A549 treated with ZK216348 at 1 μM for 4 hours (cell line): ENCODE measurements at places on chromosomes 1 and 21. TPM values are rescaled to one million over a fixed set of nuclear protein-coding genes. Genes with fewer than 3 reads are reported as not detected.

The HTR1D gene
- total RNA-seq, result 12.6 to 18.2 TPM (median 15.3 TPM) in 5 replicates

The LHX8 gene
- total RNA-seq, result 0.81 to 1.4 TPM (median 1.2 TPM) in 5 replicates

The AVPR1B gene
- not detected in 5 replicates for total RNA-seq

The RAB42 gene
- total RNA-seq, result 2.0 to 4.0 TPM (median 3.0 TPM) in 5 replicates

The NFYC gene
- 37.2 to 42.8 TPM (median 39.0 TPM) in 5 replicates for total RNA-seq
